ENCODE measurements at places on chromosomes 5 and 9.

DNA sequence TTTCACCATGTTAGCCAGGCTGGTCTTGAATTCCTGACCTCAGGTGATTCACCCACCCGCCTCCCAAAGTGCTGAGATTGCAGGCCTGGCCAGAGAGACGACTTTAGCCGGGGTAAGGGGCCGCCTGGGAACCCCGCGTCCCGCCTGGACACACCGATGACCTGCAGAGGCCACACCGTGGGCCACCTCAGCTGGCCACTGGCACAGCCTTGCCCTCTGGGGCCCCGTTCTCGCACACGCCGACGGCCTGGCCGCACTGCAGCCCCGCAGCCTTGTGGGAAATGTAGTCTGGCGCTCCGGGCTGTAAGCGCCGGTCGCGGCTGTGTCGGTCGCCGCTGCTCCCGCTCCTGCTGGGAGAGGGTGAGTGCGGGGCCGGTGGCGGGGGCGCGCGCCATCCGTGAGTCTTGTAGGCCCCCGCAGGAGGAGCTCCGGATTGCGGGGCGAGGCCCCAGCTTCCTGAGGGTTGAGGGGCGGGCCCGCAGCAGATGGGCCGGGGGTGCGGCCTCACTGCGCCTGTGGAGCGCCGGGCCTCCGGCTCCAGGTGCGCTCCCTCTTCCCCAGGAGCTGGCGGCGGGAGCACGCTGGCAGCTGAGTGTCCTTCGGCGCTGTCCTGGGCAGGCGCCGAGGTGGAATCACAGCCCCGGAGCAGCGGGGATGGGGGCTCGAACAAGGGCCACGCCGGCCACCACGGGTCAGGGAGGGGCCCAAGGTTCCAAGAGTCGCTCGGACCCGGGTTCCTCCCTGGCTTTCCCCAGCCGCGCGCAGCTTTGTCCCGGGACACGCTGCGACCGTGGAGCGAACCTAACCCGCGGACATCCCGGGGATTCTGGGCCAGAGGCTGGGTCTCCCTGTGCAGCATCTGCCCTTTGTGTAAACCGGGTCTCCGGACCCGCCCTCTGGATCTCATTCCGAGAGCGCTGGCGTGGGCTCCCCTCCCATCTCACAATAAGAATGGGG, at the start of gene ZFP2:
TSS of gene ZFP2 (plus strand) at position 299 of the 957 bp plus-strand sequence. CDS start 35,401 bp downstream, outside the sequence.
- no peak for DNase-seq

- no peak for DNase-seq
Observed at GRCh38 chr9:124370896-124371582, 44.2 kb downstream of the PSMB7 start.

- no peak for DNase-seq
Observed at GRCh38 chr5:107011605-107012004, 659.1 kb downstream of the EFNA5 start.

GRCh38 chr5:178202541-178202940, 1.8 kb upstream of the HNRNPAB start:
- no peak for DNase-seq

DNA sequence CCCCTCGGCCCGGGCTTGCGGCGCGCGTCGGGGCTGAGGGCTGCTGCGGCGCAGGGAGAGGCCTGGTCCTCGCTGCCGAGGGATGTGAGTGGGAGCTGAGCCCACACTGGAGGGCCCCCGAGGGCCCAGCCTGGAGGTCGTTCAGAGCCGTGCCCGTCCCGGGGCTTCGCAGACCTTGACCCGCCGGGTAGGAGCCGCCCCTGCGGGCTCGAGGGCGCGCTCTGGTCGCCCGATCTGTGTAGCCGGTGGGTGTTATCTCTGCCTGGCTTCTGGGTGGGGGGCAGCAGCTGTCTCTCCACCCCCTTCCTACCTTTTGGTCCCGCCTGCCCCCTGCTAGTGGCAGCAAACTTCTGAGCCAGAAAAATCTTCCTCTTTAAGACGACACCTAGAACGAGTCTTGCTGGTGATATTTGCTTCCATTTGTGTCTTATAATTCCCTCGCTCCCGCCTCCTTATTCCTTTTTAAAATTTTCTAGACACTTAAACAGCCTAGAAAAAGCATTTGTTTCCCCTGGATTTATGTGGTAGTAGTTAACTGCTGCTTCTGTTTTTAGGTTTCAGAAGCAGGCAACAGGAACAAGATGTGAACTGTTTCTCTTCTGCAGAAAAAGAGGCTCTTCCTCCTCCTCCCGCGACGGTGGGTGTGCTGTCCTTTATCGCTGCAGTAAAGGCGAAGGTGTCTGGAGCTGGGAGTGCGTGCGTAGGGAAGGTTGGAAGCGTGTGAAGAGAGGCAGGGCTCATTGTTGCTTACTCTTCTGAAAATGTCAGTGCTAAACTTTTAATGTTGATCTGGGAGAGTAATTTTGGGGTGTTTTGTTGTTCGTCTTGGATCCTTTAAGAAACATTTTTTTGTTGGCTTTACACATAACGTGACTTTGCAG, 554 bp downstream of the JAK2 start:
- DNase-seq = no peak

DNA sequence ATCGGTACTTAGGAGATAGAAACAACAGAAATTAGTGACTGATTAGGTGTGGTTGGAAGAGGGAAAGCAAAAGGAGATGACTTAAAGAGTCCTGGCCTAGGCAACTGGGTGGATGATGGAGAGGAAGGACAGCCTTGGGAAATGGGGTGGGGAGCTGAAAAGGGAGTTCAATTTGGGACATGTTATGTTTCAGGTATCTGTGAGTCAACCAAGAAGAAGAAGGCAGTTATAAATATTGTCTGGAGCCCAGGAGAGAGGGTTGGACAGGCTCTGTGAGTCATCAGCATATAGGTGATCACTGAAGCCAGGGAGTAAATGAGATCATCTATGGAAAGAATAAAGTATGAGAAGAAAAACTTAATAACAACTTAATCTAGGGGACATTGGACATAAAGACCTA, 357.7 kb downstream of the NPR3 start:
- no peak for DNase-seq

GRCh38 chr9:1404940-1405339, 354.8 kb downstream of the DMRT2 start:
- DNase-seq = no peak

- DNase-seq = no peak
Observed at GRCh38 chr5:102772273-102772672, 17.2 kb downstream of the PAM start.

- DNase-seq = no peak
Observed at GRCh38 chr9:15944341-15944740, 391.5 kb downstream of the CCDC171 start.

DNA sequence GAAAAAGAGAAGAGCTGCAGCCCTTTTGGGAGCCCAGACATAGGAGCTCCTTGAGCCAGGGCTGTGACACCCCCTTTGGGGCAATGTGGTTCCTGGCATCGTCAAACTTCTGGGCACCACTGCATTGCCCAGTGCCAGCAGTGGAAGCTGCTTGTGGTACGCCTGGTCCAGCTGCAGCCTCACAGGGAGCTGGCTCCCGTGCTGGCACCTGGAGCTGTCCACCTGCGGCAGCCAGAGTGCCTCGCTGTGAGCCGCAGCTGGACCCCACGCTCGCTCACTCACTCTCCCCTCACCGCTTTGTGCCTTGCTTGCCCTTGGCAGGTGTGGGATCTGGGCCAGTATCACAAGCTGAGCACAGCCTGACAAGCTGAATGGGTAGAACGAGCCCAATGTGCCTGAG, 1150.8 kb upstream of the CDH6 start:
- DNase-seq = no peak

GRCh38 chr5:146897061-146897460, 18.5 kb upstream of the PPP2R2B start:
- no peak for DNase-seq

- DNase-seq = no peak
Observed at GRCh38 chr9:71333321-71333720, 211.9 kb upstream of the TRPM3 start.

GRCh38 chr9:37788332-37788731, 3.5 kb upstream of the EXOSC3 start:
- no peak for DNase-seq

GRCh38 chr5:163964671-163965070, 459.3 kb downstream of the MAT2B start:
- no peak for DNase-seq

GRCh38 chr5:95285409-95285755, 488 bp upstream of the MCTP1 start:
- DNase-seq = no peak

GRCh38 chr9:90789862-90790261, 11.8 kb upstream of the SYK start:
- no peak for DNase-seq

- DNase-seq = no peak
Observed at GRCh38 chr9:126510564-126510963, 103.2 kb upstream of the LMX1B start.

- DNase-seq = no peak
Observed at GRCh38 chr9:85114799-85115198, 445.3 kb downstream of the NTRK2 start.

DNA sequence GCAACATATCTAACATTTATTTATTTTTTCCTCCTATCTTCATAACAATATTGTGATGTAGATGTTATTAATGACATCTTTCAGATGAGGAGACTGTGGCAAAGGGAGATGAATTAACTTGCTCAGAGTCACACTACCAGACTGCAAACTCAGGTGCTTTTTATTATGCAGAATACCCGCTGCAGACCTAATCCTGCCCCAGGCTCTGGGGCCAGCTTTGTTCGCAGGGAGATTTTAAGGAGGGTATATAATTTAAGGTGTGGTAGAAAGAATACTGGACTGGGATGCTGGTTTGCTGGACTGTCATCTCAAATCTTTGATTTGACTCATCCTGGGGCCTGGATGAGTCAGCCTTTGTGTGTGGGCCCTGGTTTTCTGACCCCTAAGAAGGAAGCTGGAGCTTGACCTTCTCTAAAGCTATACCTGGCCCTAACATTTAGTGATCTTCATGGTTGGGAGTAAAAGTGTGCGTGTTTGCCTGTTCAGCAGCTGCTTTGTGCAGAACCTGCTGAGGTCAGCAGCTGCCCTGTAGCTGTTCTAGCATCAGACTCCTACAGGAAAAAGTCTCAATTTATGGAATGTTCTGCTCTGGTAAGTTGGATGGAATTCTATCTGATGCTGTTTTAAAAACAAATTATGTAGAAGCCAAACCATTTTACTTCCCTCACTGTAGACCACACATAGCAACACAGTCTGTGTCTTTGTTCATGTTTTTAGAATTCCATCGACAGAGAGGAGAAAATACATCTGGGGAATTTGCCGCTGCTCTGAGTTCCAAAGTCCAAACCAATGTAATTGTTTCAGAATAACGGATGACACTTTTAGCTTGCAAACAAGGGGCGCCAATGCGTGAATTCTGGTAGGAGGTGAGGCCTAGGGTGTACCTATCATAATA, 4.5 kb downstream of the SLC36A1 start:
- DNase-seq = no peak

- DNase-seq = no peak
Observed at GRCh38 chr5:142013734-142014521, 1.1 kb upstream of the GNPDA1 start.

- no peak for DNase-seq
Observed at GRCh38 chr9:71446473-71447411, 321.6 kb downstream of the CEMIP2 start.

DNA sequence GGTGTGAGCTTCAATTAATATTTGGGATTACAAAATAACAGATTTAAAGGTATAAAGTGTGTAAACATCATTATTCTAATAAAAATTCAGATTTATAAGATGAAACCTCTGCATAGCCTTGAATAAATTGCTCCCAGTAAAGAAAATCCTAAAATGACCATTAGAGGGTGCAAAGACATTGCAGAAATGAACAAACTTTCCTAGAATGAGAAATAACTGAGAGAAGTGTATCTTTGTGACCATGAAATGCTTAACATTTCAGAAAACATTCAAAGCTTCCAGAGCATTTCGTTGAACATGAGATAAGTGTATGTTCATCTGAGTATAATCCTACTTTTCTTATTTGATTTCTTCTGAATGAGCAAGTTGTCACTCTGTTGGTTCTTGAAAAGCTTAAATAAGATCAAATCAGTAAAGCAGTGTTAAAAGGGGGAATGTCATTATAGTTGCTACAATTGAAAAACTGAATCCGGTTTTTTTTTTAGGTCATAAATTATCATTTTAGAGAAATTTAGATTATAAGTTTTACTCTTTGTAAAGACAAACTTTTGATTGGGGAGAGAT, 24.7 kb upstream of the NUDT12 start:
- DNase-seq = no peak

GRCh38 chr9:137025517-137025966, 2.5 kb downstream of the ABCA2 start:
- no peak for DNase-seq

GRCh38 chr9:89493181-89493580, 4.7 kb downstream of the SEMA4D start:
- DNase-seq = no peak

DNA sequence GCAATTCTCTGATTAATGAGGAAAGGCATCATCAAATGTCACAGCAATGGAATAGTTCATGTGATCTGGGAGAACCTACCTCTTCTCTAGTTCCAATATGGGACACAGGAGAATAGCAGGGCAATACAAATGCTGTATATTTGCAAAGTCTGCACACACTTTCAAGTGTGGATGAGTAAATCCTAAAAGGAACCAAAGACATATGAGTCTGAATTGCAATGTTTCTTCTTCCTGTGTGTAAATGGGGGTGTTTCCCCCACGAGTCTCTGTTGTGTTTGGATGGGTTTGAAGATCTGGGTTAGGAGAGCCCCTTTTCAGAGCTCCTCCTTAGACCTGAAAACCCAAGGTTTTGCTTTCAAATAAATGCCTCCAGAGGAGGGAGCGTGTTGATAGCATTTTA, 26.9 kb downstream of the SLC46A2 start:
- DNase-seq = no peak

GRCh38 chr9:88835038-88835466, 156.2 kb upstream of the S1PR3 start:
- no peak for DNase-seq

DNA sequence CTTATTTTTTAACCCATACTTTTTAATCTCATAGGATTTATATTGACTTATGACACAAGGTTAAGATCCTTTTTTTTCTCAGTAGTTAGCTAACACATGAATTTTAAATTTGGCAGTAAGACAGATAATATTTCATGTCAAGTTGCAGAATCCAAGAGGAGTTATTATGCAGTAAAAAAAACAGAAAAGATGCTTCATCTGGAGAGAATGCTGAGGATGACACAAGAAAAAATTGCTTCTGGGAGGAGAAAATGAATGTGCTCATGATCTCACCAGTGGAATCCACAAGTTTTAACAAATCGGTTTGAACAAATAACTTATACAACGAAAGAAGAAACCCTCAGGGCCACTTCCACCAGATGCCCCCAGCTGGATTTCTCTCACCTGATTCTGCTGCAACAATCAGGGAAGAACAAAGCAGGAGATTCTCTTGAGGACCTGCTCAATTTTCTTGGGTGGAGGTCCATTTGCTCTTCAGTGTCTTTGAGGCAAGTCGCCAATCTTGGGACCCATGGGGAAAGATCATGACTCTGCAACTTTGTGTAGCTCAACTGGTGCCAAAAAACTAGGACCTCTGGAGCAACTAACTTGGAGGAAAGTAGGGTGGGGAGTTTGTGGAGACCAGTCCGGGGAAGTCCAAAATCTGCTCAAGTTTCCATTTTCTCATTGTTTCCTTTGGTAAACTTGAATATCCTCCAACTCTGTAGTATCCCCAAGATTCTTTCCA, 50.5 kb upstream of the TNFSF15 start:
- DNase-seq = no peak

- DNase-seq = no peak
Observed at GRCh38 chr5:33810491-33811120, 81.2 kb downstream of the ADAMTS12 start.

- no peak for DNase-seq
Observed at GRCh38 chr5:10671041-10672008, 89.7 kb downstream of the DAP start.

GRCh38 chr9:38205279-38205678, 136.3 kb upstream of the SHB start:
- DNase-seq = no peak

- DNase-seq = no peak
Observed at GRCh38 chr9:81636255-81636599, 53.1 kb downstream of the TLE1 start.

- DNase-seq = no peak
Observed at GRCh38 chr5:5886812-5887486, 464.5 kb downstream of the ICE1 start.
